ENCODE measurements at places on chromosomes 5 and 9.

- DNase-seq: no peak
These were observed 1.7 kb downstream of the TUT7 start for GRCh38 chr9:86352440-86353077.

- DNase-seq: peak; percentile 27
These were observed 28.8 kb downstream of the OR2K2 start for GRCh38 chr9:111301195-111301594.

- DNase-seq: no peak
These were observed 180.5 kb downstream of the CEMIP2 start for GRCh38 chr9:71587576-71588362.

- DNase-seq: no peak
These were observed 105.0 kb downstream of the FGF18 start for GRCh38 chr5:171524466-171524865.

GRCh38 chr5:154576429-154576806 is 98.4 kb upstream of the HAND1 start:
- DNase-seq: no peak

DNA sequence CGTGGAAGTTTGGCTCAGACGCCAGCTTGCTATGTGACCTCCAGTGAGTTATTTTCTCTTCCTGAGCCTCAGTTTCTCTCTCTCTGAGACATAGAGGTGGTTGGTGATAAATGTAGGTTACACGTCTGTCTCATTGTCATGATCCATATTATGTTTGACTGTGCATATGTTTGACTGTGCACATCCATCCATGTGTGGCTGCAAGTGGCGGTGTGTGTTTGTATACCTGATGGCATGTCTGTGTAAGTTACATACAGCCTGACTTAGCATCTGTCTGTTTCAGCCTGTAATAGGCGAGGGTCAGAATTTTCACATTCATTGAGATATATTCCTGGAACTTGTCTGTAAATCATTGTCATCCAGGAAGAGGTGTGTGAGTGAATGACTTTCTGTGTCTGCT is 3.3 kb downstream of the SPARC start:
- DNase-seq: no peak

- DNase-seq: no peak
These were observed 4.7 kb downstream of the BTNL9 start for GRCh38 chr5:181044662-181045305.

DNA sequence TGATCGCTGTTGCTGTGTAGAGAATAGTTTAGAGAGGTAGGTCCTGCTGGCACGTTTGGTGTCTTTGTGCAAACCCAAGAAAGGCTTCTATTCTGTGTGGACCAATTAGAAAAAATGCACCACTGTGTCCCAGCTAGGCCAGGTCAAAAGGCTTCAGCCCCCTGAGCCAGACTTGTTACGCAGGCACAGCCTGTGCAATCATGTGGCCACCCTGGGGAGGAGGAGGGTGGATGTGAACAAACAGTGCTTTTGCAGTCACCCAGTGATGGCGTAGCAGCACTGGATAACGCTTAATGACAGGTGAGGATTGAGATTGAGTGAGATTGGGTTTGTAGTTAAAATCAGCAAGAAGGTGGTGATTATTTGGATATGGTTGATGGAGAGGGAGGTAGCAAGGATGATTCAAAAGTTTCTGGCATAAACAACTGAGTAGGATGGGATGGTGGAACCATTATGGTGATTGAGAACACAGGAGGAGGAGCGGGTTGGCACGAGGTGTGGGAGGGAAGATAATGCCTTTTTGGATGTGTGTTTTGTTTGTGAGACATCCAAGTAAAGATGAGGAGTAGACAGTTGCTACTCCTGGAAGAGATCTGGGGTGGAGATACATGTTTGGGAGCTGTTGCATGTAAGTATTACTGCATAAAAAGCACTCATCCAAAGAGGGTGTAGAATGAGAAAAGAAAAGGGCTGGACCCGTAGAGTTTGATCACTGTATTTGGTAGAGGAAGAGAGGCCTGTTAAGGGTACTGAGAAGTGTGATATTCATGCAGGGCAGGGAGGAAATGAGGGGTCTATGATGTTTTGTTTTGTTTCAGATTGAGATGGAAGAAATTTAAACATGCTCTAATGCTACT is 6.7 kb downstream of the GCNT1 start:
- DNase-seq: no peak

- DNase-seq: no peak
These were observed 2.0 kb upstream of the ADAMTS6 start for GRCh38 chr5:65483546-65484346.

GRCh38 chr9:37936376-37936775 is 32.4 kb upstream of the SLC25A51 start:
- no peak for DNase-seq

GRCh38 chr9:93300585-93301081 is 116.7 kb downstream of the WNK2 start:
- DNase-seq: no peak

GRCh38 chr9:35552376-35552775 is 52.7 kb upstream of the TESK1 start:
- DNase-seq: no peak

DNA sequence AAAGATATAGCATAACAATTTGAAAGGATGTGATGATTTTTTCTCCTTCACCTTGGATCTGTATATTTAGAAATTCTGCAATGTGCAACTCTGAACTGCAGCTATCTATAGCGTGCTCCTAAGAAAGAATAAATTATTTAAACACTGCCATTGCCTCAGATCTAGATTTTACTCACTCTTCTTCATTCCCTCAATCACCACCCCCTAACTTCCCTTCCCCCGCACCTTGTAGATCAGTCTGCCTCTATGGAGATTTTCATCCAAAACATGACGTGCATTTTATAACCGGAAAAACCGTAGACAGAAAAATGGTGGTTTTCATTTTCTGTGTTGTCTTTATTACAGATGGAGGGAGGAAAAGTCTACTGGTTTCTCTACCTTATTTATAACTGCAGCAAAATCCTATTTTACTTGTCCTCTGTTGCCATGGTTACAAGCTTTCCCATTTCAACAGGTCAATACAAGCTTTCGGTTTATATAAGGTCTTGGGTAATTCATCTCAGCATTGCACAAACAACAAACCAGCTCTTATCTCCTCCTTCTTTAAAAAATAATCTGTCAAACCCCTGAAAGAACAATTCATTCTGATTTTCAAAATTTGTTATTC is 480.0 kb downstream of the TAF11L14 start:
- DNase-seq: no peak

DNA sequence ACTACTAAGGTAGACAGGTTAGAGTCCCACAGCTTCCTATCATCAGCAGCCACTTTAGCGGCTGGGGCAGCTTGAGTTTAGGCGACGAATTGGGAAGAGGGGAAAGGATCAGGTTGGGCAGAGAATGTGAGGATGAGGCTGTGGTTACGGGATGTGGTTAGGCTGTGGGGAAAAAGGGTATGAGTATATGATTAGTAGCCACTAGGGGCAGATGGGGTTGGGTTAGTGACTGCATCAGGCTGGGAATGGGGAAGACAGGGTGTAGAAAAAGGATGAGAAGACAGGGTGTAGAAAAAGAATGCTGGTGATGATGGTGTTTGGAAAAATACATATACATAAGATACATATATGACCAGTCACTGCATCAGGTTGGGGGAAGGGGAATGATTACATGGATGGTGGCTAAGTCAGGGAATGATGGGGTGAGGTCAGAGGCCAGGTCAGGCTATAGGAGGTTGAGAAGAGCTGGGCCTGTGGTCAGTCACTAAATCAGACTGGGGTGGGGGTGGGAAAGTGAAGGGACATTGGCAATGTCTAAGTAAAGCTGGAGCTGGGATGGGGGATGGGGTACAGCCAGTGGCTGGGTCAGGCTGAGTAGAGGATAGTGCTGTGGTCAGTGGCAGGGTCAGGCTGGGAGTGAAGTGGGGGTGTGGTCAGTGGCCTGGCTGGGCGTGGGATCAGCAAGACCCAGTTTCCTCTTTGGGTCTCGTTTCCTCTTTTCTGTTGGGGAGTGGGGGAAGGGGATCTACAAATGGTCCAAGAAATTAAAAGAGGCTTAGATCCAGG is 2.1 kb downstream of the TLN1 start:
- peak; percentile 54 for DNase-seq

- no peak for DNase-seq
These were observed 1.9 kb upstream of the PCDH1 start for GRCh38 chr5:141879941-141880738.

GRCh38 chr9:98176391-98177259 is 15.8 kb downstream of the CORO2A start:
- DNase-seq: no peak

- DNase-seq: peak; percentile 57
These were observed 82.1 kb downstream of the CCDC192 start for GRCh38 chr5:127785098-127785927.

GRCh38 chr5:123721675-123722276 is 209.8 kb downstream of the CSNK1G3 start:
- DNase-seq: no peak

DNA sequence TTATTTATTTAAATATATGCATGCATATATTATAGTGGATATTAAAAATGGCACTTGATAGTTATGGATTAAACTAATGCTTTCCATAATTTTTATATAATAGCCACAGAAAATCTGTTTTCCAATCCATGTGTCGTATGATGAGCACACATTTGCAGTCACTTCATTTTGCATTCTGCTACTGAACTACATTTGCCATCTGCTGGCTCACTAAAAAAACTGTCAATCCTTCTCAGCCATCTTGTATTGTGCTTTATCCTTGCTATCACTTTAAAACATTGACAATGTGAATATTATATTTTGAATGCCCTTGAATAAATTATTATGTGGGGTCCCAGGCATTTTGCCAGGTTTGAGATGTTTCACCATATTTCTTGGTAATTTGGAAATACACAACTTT is 586.6 kb downstream of the DNAH5 start:
- no peak for DNase-seq

DNA sequence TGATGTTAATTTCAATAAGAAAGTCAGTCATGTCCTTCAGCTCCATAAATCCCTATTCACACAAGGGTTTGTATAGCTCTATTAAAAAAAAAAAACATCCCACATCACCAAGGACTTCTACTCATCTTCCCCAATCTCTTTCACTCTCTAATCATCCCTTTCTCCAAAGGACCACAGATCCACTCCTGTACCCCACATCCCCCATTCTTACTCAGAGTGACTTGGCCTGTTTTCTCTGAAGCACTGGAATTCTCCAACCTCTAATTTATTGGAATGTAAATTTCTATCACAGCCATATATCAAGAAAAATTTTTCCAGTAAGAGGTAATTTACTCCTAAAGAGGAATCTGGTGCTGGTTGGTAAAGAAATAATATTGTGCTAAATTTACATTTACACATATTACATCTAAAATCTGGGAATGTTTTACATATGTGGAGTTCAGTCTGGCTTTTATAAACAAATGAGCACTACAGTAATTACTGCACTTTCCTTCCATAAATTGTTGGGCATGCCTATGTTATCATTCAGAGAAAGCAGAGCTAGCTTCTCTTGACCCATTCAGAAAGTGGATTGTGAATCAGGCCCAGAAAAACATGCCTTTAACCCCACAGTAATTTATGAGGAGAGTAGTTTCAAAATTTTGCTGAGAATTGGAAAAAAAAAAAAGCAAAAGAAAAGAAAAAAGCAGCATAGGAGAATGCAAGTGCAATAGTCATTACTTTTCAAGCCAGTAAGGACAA is 399.5 kb upstream of the TNC start:
- peak; percentile 50 for DNase-seq

- DNase-seq: no peak
These were observed 599.5 kb upstream of the PTGER4 start for GRCh38 chr5:40080191-40080590.

DNA sequence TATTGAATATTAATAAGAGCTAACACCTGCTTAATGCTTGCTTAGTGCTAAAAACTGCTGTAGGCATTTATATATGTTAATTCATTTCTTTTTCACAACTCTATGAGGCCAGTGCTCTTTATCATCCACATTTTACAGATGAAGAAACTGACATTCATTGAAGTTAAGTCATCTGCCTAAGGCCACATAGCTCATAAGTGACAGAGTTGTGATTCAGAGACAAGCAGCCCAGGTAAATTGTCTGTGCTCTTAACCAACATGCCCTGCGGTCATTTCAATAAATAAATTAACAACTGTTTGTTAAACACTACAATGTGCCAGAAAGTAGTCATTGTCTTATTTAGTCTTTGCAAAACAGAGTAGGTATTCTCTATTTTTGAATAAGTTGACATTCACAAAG is 1354.4 kb upstream of the C9orf72 start:
- DNase-seq: no peak

DNA sequence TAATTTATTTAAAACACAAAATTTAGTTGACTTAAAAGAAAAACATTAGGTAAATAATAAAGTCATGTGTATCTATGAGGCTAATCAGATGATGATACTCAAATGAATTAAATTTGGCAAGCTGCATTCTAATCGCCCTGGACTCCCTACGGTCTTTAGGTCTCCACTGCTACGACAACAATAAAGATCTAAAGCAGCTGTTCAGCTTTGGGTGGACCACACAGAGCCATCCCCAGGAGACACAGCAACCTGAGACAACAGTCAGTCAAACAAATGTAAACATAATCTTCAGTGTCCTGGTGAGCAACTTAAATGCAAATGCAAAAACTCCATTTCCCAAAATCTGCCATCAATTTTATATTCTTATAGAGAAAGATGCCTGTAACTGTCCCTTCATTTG is 65.5 kb downstream of the MCTP1 start:
- no peak for DNase-seq

DNA sequence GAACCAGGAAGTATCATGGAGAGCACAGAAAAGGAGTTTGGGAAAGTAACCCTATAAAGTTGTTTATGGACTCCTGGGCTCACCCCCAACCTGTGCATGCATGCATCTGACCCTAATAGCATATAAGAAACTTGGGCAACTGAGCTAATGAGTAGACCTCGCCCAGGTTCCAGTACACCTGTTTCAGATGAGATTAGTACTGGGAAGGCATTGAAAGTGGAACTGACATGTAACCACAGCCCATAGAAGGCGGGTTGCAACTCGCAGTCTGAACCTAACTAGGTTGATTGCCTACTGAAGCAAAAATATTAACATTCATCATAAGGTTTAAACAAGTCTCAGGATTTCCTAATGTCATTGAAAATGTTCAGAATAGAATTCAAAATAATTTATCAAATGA is 87.0 kb downstream of the WNK2 start:
- DNase-seq: no peak

DNA sequence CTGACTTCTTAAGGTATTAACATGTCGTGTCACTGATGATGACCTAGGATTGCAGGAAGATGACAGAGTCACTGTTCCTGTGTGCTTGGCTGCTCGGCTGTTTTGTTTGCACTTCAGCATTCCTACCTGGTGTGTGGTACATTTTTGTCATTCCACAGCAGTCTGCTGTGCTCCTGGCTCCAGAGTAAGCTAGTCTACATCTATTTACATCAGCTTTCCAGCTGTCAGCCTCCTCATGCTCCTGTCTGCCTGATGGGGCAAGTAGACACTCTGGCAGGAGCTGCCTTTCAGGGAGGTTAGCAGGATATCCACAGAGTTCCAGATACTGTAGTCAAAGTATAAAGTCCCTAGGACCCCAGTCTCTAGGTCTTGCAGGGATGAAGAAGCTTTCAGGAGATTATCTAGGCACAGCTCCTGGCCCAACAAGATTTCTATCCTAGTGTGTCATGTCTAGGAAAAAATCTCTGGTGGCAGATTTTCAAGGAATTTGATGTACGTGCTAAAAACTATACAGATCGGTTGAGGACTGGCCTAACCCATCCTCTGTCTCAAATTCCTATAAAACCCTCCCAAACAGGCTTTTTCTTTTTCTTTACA is 28.4 kb downstream of the RUSC2 start:
- DNase-seq: peak; percentile 75
